ENCODE measurements at places on chromosomes 4 and X. TPM values are rescaled to one million over a fixed set of nuclear protein-coding genes. Genes with fewer than 3 reads are reported as not detected.
A peak's percentile ranks its signal among the peaks of the same experiment; 100 is the strongest.

Gene CWH43
- total RNA-seq = 3.0 TPM

Gene HPGDS
- not detected for total RNA-seq

Gene HS3ST1
- 4.2 TPM for total RNA-seq

GRCh38 chrX:46268412-46268811 is 276.8 kb downstream of the ZNF674 start:
- peak; percentile 92 for DNase-seq

- no peak for DNase-seq
These were observed 1.3 kb downstream of the BDH2 start for GRCh38 chr4:103098341-103098740.

DNA sequence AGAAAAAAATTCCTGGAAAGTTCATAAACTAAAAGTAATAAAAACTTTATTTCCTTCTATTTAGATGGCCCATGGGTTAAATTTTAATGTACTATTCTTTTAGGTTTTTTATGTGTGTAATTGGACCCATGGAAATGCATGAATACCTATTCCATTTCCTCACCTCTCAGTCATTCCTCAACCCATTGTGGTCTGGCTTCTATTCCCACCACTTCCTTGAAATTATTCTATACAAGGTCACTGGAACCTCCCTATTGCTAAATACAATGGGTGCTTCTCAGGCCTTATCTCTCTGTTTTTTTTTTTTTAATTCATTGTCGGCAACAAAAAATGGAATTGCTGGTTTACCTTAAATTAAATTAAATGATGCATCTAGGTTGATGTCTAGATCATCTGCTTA is 17.2 kb downstream of the SLC39A8 start:
- DNase-seq = peak; percentile 23

DNA sequence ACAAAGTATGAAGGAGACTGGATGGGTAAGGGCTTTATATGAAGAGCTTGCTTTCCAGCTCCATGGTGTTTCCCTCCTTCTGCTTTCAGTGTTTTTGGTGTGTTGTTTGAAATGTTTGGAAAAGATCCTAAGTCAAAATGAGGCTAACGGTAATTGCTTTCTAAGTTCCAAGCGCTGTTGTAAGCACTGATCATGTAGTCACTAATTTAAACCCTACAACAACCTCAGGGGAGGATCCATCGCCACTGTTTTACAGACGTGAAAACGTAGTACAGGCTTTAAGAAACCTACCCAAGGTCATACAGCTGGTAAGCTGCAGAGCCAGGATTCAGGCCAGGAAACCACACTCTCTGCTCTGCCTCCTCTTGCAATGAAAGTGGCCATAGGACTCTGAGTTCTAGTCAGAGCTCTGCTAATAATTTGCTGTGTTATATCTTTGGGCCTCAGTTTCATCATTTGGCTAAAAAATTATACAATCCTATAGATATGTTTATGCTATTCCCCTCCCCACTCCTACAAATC is 102.9 kb upstream of the PGRMC2 start:
- no peak for DNase-seq

All from PC-3 (cell line).